Epithelial cell of alveolus of lung (primary cell): ENCODE measurements at places on chromosomes 12 and 14. TPM values are rescaled to one million over a fixed set of nuclear protein-coding genes. Genes with fewer than 3 reads are reported as not detected.

The FSCB gene
- total RNA-seq = not detected in 2 replicates

The TMEM119 gene
- 31.9 and 42.8 TPM in 2 replicates for total RNA-seq

The DMAC2L gene
- 5.8 and 7.3 TPM in 2 replicates for total RNA-seq

The SYNE2 gene
- total RNA-seq = 4.3 and 7.9 TPM in 2 replicates

The IAPP gene
- not detected in 2 replicates for total RNA-seq

The FAM177A1 gene
- total RNA-seq = 11.4 and 37.8 TPM in 2 replicates

The CCDC196 gene
- total RNA-seq = not detected in 2 replicates

The TEP1 gene
- 8.8 and 16.8 TPM in 2 replicates for total RNA-seq

The IFNG-AS1 gene
- total RNA-seq = not detected in 2 replicates

The KLRD1 gene
- total RNA-seq = under 0.01 and 0.64 TPM in 2 replicates

The STYK1 gene
- total RNA-seq = 2.3 TPM in 1 of 2 replicates, not detected in the other

The IRAK3 gene
- total RNA-seq = 16.0 and 20.9 TPM in 2 replicates

The GLT1D1 gene
- not detected in 2 replicates for total RNA-seq

The CARMIL3 gene
- total RNA-seq = 0.64 TPM in 1 of 2 replicates, not detected in the other

The EID3 gene
- 1.0 and 10.1 TPM in 2 replicates for total RNA-seq

The FAM186B gene
- under 0.01 and 0.32 TPM in 2 replicates for total RNA-seq
